Tibial artery (tissue), 4 donors: ENCODE measurements at places on chromosomes 13 and 19.

DNA sequence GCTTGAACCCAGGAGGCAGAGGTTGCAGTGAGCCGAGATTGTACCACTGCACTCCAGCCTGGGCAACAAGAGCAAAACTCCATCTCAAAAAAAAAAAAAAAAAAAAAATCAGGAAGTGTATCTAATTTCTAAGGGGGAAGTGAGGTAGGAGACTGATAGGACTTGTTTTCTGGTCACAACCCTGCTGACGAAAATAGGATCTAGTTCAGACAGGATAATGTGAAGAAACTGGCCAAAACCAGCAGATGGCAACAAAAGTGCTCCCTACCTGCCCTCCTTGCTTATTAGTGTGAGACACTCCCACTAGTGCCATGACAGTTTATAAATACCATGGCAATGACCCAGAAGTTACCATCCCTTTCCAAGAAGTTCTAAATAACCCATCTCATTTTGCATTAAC lies 36.0 kb upstream of the KPNA3 start:
- no peak for DNase-seq

DNA sequence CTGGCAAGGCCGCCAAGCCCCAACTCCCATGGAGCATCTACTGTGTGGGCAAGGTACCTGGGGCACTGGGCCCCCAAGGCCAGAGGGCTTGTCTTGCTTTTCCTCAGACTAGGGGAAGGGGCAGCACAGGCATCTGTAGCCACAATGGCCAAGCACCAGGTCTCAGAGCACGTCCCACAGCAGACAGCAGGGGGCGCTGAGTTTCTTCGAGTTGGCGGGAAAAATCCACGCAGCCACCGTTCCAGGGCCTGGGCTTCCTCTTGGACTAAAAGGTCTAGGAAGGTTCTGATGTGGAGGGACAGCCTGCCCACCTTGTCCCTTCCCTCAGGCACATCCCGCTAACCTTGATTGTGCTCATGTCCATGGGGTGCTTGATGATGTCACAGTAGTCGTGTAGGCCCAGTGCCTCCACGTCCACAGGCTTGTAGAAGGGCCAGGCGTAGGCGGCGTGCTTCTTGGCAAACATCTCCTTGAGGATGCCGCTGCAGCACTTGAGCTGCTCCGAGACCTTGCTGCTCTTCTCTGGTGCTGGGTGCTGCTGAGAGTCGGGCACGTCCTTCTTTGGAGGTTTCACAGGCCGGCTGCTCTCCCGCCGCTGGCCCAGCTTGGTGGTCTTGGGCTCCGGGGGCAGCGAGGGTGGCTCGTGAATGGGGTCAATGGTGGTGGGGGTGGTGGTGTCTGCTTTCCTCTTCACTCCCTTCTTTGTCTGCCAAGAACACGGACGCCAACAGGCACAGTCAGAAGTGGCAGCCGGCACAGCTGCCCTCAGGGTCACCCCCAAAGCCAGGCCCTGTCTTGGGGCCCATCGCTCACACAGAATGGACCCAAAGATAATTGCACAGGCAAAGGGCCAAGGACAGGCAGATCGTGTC lies 32.0 kb upstream of the EPHX3 start:
- DNase-seq: peak; percentile 78

- no peak for DNase-seq
Measured at GRCh38 chr19:32870981-32871451, 1.4 kb upstream of the SLC7A9 start.

DNA sequence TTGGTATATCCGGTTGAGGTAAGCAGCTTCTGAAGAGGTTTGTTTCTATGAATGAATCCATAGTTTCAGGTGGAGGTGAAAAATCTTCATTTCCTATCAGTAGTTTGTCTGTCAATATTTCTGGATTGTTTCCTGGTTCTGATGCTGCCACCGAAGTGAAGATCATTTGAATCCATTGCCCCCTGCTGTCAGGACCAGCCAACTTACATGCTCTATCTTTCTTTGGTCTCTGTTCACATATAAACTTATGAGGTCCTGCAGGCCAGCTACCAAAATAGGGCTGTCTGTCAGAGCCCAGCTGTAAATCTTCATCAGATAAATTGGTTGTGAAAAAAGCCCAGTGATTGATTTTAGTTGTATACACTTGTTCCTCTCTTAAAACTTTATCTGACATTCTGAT lies 15.2 kb upstream of the N4BP2L1 start:
- no peak for DNase-seq

DNA sequence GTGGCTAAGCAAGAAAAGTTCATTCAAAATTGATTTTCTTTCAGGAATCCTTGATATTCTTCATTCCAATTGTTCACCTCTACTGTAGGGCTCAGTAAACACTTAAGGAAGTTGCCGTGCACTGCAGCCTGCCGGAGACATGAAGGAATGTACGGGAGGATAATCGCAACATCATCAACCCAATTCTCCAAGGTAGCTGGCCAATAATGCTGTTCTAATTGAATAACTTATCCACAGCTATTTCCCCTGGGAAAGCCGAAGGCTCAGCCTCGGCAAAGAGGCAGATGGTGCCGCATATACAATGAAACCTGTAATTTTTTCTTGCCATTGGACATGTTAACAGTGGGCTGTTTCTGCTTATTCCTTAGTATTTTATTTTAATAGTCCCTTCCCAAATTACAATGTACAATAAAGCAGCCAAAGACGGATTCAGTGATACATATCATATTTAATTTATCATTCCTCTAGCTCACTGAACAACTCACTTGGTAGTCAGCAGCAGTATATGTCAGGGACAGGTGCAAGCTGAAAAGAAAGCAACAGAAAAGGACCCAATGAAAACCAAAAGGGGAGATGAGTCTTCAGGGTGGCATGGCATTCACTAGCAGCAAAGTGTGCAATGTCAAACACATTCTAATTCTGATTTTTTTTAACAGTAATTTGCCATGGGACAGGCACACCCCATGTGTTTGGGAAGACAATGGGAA lies 420.5 kb upstream of the KLF12 start:
- no peak for DNase-seq

DNA sequence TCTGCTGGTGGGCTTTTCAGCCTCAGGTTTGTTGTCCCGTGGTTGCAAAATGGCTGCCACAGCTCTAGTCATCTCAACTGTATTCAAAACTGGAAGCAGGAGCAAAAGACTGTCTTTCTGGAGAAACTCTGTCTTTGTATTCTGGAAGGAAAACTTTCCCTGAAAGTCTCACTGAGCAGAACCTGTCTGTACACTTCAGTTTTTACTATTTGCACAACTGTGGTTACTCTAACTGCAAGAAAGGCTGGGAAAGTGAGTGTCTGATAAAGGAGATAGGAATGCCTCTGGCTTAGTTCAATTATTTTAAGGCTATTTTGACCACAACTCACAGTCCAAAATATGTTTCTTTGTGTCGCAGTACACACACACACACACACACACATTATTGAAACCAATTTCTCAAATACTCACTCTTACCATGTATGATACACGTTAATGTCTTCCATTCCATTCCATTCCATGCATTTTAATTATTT lies 49.7 kb upstream of the EHD2 start:
- DNase-seq: no peak

- no peak for DNase-seq
Measured at GRCh38 chr19:46610851-46611770, 10.0 kb downstream of the CALM3 start.

DNA sequence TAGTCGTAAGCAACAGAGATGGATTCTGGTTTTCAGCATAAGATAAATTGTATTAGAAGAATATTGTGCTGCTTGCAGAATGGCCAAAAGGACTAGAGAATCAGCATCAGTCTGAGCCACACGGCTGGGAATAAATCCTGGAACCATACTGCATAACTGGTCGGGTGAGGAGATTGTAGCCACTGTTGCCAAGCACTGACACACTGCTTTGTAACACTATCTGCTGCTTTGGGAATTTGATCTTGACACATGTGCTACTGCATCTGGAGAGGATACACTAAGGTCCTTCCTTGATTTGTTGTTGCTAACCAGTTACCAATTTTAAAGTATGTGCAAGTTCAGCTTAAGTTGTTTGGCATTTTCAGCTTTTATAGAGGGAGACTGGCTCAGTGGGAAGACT lies 1.9 kb downstream of the HNRNPA1L2 start:
- DNase-seq: no peak

- no peak for DNase-seq
Measured at GRCh38 chr19:19672816-19673215, 4.2 kb downstream of the ZNF101 start.

DNA sequence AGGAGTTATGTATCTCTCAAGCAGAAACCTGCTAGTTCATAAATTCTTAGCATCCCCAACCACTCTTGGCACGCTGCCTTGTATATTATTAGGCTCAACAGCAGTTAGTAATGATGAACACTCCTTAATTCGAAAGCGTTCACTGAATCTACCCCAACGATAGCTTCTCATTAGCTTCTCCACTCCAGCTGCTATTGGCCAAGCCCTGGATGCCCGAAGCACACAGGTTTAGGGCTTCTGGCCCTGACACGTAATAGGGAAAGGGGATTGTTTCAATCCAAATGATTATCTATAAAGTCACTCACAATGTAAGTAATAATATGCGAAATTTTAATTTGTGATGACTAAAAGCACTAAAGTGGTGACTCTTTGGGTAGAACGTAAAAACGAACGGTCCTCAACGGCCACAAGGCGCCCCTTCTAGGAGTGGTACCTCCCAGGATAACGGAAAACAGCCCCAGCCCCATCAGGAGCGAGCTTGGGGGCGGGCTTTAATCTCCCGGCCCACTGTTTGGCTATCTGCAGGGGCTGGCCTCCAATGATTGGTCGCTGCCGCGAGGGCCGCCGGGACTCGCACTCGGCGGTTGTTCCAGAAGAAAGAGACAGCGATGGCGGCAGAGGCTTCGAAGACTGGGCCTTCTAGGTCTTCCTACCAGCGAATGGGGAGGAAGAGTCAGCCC lies at the start of gene RNF17:
Gene RNF17 (plus strand): TSS at position 574 of the 680 bp plus-strand sequence. CDS start 35 bp downstream, at position 609.
- no peak for DNase-seq

DNA sequence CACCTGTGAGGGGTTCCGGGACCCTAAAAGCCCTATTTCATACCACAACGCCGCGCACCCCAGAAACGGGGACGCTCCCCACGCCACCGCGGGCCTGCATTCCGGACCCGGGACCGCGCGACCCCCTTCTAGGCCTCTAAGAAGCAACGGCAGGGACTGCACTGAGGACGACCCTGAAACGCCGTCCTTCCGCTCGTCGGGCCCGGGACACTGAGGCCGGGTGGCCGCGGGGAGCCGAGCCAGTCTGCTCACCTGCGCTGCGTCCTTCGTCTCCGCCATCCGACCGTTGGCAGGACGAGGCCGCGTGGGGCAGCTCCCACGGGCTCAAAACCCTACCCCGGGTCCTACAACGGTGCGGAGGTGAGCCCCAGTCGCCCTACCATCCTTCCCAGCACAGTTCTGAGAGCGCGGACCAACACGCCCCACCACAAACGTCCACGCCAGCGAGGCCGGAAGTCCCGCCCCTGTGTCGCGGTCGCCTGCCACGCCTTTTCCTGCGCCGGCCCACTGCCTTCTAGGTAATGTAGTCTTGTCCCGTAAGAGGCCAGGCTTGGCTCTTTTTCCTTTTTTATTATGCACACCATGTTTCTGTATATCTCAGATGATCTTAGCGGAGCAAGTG lies at the start of gene ZNF550:
Gene ZNF550 (minus strand): TSS at position 460 of the 622 bp plus-strand sequence. CDS start 181 bp downstream, at position 279.
- peak; percentile 89 for DNase-seq
